Spinal cord (tissue), 10 donors: ENCODE measurements at places on chromosomes 7 and 10.

DNA sequence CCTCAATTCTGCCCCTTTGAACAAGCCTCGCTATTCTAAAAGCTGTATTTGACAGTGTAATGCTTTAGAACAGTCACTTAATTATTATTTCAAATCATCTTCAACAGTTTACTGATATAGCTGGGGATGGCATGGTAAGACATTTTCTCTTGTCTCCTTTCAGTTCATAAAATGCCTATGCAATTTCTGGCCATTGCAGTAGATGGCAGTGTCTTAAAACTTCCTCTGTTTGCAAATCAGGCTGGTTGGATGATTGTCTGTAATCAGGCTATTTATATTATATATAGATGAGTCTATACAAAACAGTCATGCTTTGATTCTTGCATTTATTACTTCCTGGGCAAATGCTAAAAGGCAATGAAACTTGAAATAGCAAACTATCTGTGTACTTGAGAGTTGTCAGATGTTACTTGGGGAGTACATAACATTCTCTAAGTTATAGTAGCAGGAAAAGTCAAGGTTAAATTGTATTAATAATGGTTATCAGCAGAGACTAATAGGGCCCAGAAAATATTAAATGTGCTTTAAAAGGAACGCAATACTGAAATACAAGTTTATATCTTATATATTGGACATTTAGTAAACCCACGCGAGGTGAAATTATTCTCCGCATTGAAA lies 55.5 kb upstream of the LHFPL3 start:
- DNase-seq, result no peak

GRCh38 chr7:96075510-96076349 lies 246.2 kb downstream of the SLC25A13 start:
- peak; percentile 40 for DNase-seq

DNA sequence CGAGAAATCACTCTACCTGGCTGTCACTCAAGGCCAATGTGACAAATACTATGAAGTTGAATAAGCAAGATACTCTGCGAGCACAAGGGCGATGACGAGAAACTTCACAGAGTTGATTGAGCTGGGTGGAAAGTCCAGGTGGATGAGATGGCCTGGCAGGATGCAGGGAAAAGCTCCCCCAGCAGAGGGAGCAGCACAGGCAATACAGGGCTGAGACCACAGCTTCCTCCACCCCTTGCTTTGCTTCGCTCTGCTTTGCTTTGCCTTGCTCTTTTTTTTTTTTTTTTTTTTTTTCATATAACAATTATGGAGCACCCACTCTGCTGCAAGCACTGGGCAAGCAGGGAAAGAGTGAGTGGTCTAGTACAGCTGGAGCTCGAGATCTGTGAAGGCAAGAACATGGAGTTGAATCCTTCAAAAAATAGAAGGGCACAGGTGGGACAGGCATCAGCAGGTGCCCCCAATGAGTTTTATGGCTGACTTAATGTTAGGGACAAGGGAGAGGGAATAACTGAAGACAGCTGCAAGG lies 88.3 kb downstream of the CABCOCO1 start:
- no peak for DNase-seq

DNA sequence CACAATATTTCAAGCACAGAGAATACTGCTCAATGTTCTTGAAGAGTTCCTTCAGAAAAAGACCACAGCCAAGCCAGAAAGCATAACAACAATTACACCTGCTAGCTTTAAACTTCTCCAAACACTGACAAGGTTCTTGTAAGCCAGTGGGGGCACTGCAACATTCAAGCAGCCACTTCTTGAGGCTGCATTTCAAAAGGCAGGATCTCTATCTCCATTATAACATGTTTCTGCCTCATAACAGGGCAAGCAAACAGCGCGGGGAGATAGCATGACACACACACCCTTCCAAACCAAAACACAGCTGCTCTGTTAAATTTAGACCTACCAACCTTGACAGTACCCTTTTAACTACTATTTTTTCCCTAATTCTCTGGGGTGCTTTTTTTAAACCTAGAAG lies 30.8 kb downstream of the CHCHD3 start:
- DNase-seq, result peak; percentile 56

GRCh38 chr7:17619196-17619818 lies 320.9 kb downstream of the AHR start:
- no peak for DNase-seq

DNA sequence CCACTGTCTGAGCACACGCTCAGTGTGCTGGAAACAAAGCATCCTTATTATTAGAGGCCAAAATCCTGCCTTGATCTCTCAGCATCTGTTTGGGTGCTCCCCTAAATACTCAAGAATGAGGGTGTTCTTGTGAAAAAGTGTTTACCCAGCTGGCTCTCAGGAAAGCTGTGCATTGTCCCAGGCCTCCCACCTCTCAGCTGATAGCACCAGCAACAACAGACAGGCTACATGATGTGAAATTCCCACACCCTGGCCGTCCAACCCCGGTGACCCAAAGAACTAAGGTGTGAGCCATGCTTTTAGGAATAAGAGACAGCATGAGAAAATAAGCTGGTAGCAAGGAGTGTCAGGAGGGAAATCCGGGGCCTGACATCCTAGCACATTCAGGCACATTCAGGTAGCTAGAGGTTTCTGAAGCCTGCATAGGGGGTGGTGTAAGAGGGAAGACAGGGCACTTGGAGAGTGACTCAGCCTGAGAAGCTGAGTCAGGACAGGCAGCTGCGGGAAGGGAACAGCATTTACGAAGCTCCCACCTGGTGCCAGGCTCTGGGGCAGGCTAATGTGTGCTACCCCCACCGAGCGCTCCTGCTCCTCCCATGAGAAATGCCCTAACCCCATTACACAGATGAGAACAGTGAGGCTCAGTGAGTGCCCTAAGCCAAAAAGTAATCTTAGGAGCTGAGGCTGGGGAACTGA lies 205.6 kb downstream of the GRID1 start:
- DNase-seq, result no peak

- DNase-seq, result no peak
These were observed 104.7 kb downstream of the GPR85 start for GRCh38 chr7:112981966-112982365.

DNA sequence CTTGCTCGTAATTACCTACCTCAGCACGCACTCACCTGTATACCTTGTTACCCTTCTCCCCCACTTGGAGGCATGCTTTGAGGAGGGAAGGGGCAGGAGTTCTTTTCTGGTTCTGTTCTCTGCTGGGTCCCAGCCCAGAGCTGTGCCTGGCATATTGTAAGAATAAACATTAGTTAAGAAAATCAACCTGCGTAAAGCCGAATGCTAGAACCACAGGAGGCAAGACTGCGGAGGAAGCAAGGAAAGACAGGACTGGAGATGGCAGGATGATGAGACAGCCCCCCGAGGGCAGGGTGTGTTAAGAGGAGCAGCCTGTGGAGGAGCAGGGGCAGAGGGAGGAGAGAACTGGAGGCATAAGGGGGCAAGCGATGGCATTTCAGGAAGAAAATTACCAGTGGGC lies 9.5 kb downstream of the C10orf53 start:
- DNase-seq, result no peak

DNA sequence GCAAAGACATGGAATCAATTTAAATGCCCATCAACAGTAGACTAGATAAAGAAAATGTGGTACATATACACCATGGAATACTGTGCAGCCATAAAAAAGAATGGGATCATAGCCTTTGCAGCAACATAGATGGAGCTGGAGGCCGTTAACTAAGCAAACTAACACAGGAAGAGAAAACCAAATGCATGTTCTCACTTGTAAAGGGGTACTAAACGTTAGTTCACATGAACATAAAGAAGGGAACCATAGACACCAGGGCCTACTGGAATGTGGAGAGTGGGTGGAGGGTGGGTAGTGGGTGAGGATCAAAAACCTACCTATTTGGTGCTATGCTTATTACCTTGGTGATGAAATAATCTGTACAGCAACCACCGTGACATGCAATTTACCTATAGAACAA lies 78.4 kb upstream of the GSDME start:
- DNase-seq, result no peak

- DNase-seq, result no peak
These were observed 533.4 kb downstream of the NEBL start for GRCh38 chr10:20363684-20364083.

GRCh38 chr10:103350517-103351260 lies at the start of gene PCGF6:
Gene PCGF6, minus strand, starts transcription at chr10:103351140. Its CDS starts 74 bp downstream, at chr10:103351066.
- peak; percentile 96 for DNase-seq

DNA sequence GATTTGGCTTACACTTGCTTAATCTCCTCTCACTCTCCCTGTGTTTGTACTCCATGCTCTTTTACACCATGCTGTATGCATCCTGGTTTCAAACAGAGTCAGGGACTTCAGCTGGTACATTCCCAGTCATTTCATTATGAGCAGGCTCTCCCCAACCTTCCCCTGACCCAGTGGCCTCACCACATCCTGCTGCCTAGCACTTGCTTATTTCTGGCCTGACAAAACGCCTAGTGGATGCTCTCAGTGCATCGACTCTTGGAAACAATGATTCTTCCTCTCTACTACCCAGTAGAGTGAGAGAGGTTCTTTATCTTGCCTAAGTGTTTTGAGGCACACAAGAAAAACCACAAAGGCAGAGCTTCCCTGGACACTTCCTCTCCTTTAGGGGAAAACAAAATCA lies 63.4 kb downstream of the CAV1 start:
- no peak for DNase-seq

DNA sequence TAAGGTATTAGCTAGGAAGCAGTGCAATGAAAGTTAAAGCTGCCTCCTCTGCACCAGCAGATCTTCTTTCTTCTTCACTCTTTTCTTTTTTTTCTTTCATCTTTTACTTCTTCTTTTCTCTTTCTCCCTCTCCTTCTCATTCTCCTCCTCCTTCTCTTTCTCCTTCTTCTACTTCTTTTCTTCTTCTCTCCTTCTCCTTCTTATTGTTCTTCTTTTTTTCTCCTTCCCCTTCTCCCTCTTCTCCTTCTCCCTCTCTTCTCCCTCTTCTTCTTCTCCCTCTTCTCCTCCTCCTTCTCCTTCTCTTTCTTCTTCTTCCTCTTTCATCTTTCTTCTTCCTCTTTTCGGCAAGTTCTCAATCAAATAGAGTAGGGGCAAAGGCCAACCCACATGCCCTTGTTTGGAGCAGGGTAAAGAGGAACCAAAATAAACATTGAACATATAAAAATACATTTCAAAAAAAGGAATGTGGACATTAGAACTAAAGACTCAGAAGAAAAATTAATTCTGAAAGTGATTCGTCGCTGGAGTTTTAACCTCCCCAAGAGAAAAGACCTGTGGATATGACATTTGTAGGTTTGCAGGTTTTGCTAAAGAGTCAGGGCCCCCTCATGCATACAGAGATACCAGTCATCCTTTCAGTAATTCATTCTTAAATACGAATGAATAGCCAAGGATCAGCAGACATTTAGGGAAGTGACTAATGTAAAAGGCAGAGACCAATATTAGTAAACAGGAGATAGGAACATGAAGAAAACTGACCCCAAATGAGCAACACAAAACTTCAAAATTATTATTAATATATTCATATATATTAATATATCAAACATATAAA lies 93.0 kb upstream of the RSU1 start:
- DNase-seq, result no peak
